ENCODE measurements at places on chromosomes 6 and 20.

- no peak for DNase-seq
These were observed 6.2 kb downstream of the SS18L1 start for GRCh38 chr20:62149532-62150309.

GRCh38 chr6:159174263-159174969 lies 5.2 kb downstream of the FNDC1 start:
- DNase-seq: peak; percentile 44

- DNase-seq: no peak
These were observed 8.6 kb downstream of the ADTRP start for GRCh38 chr6:11769811-11770545.

- DNase-seq: no peak
These were observed 19.7 kb downstream of the STX11 start for GRCh38 chr6:144170044-144170443.

Measured in NCI-H2171 (cell line).